Head of caudate nucleus (tissue), 42 donors: ENCODE measurements at places on chromosomes 11 and 22.

GRCh38 chr11:65810046-65810868, 23.4 kb downstream of the OVOL1 start:
- DNase-seq, result no peak

GRCh38 chr11:14679662-14680061, 36.1 kb downstream of the PDE3B start:
- DNase-seq, result no peak

- no peak for DNase-seq
Measured at GRCh38 chr11:42003801-42004200, 544.3 kb upstream of the LRRC4C start.

GRCh38 chr11:44452827-44453572, 112.5 kb upstream of the CD82 start:
- no peak for DNase-seq

DNA sequence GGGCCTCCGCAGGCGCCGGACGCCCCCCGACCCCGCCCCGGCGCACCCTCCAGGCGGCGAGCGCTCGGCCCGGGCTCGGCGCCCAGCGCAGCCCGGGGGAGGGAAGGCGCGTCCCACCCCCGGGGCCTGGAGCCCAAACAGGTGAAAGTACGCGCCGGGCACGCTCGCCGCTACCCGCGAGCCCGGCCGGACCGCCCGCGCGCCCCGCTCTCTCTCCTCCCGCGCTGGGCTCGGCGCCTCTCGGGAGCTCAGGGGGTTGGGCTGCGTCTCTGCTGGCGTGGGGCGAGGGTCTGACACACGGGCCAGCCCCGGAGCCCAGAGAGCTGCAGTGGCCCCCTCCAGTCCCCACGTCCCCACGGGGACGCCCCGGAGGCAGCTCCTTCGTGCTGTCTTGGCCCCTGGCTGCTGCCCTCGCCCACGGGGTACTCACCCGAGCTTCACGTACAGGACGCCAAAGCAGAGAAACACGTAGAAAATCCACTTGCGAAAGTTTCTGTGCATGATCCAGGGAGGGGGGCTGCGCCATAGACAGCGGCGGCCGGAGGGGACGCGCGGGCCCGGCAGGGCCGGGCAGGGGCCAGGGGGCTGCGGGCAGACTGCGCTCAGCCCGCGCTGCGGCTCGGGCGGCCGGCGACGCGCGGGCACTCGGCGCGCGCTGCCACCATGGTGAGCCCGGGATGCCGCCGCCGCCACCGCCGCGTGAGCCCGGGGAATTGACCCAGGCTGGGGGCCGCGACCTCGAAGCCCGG, 534 bp downstream of the WNT7B start:
- DNase-seq, result no peak

DNA sequence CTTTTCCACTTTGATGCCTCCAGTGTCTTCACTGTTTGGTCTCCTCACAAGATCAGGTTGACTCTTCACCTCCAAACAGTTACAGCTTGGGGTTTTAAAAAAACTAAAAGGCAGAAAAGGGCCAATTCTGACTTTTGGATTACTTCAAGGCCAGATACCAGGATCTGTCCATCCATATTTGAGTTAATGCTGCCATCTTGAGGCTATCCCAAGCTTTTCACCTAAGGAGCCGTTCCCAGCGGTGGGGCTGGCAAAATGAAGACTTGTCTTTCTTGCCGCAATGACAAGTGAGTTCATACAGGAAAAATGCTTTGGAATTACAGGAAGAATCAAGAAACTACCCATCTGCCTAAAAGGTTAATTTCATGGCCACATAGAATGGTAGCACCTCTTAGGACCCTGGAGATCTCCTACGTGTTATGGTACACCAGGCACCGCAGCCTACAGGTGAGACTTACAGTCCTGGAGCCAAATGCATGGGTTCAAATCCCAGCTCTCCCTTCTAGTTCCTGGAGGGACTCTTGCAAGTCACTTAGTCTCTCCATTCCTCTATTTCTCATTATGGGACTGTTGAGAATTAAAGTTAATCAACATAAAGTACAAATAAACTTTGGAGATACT, 6.0 kb upstream of the OR5B21 start:
- peak; percentile 70 for DNase-seq

DNA sequence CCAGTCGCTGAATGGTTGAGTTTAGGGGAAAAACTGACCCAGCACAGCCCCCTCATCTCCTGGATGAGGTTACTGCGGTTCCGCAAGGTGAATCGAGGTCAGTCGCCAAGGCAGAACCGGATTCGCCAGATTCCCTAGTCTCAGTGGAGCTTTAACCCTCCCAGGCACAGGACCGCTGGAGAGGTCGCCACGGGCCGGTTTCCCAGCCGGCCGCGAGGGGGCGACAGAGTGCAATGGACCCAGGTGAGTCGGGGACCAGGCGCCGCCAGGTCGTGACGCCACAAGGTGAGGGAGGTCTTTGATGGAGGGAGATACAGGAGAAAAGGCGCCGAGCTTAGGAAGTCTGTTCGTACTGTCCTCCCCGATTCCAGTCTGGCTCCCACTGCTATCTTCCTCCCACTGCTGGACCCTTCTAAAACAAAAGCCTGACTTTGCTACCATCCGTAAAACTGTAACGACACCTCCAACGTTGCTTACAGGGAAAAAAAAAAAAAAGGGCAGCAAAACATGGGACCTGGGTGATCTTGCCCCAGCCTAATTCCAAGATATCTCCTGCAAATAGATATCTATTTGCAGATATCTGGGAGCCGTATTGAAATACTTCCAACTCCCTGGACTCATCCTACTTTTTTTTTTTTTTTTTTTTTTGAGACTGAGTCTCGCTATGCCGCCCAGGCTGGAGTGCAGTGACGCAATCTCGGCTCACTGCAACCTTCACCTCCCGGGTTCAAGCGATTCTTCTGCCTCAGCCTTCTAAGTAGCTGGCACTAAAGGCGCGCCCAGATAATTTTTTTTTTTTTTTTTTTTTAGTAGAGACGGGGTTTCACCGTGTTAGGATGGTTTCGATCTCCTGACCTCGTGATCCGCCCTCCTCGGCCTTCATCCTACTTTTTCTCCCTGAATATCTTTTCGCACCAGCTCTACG, 1.4 kb upstream of the GGA1 start:
- peak; percentile 86 for DNase-seq

- DNase-seq, result no peak
Measured at GRCh38 chr11:36427079-36427478, 83.0 kb downstream of the TRAF6 start.

- DNase-seq, result no peak
Measured at GRCh38 chr22:35544189-35544588, 3.6 kb downstream of the RASD2 start.

DNA sequence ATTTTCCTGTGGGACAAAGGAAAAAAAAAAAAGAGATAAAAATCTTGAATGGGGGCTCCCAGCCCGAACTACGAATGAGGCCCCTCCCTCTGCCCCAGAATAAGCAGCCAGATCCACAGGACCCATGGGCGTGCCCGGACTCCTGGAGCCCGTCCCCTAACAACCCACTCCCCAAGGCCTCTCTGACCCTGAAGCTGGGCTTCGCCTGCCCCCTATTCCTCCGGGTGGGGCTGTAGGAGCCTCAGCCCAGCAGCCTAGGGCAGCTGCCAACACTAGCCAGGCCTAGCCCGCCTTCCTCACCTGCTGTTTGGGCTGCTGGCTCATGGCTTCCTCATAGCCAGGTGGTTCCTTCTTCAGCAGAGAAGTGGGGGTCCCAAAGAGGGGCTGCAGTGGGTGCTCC, 46.6 kb downstream of the SGSM3 start:
- DNase-seq, result no peak

- peak; percentile 55 for DNase-seq
Measured at GRCh38 chr22:30922151-30922611, 46.4 kb downstream of the MORC2 start.

GRCh38 chr11:45683271-45684058, 18.0 kb upstream of the CHST1 start:
- no peak for DNase-seq

DNA sequence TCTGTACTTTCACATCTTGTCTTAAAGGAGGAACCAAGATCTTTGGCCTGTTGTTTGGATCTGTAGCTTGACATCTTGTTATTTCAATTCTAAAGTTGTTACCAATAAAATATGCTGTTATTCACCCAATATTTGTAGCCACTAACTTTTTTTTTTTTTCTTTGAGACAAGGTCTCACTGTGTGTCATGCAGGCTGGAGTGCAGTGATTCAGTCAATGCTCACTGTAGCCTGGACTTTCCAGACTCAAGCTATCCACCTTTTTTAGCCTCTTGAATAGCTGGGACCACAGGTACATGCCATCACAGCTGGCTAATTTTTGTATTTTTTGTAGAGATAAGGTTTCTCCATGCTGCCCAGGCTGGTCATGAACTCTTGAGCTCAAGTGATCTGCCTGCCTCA, 769.4 kb downstream of the DLG2 start:
- DNase-seq, result no peak

DNA sequence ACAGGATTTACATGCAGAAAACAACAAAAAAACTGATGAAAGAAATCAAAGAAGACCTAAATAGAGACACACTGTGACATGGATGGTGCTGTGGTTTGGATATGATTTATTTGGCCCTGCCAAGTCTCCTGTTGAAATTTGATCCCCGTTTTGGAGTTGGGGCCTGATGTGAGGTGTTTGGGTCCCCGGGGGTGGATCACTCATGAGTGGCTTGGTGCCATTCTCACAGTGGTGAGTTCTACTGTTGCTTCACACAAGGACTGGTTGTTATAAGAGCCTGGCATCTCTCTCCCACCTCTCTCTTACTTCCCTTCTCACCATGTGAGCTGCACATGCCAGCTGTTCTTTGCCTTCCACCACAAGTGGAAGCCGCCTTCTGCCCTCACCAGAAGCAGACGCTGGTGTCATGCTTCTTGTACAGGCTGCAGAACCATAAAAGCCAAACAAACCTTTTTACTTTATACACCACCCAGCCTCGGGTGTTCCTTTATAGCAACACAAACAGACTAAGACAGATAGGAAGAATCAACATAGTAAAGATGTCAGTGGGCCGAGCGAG, 7.8 kb upstream of the RTL6 start:
- no peak for DNase-seq

DNA sequence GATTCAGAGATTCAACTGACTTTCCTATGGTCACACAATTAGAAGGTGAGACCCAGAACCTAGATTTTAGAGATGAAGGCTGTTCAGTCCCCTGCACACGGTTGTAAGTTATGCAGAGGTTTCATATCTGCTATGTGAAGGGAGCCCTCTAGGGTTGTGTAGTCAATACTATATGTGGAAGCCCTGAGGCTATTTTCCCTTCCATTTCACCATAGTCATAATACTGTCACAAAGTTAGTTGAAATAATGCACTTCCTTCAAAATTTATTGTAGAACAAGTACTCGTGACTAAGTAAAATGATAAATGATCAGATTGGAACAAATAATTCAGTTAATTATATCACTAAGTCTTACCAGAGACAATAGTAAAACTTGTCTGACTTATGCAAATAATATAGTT, 48.8 kb downstream of the ENDOD1 start:
- no peak for DNase-seq

GRCh38 chr11:74956397-74957015, 7.4 kb downstream of the SPCS2 start:
- no peak for DNase-seq

GRCh38 chr11:67120881-67121710, 2.0 kb downstream of the KDM2A start:
- no peak for DNase-seq

- no peak for DNase-seq
Measured at GRCh38 chr22:19663821-19664355, 50.4 kb upstream of the SEPTIN5 start.
